ENCODE measurements at places on chromosomes 5 and 9.

DNA sequence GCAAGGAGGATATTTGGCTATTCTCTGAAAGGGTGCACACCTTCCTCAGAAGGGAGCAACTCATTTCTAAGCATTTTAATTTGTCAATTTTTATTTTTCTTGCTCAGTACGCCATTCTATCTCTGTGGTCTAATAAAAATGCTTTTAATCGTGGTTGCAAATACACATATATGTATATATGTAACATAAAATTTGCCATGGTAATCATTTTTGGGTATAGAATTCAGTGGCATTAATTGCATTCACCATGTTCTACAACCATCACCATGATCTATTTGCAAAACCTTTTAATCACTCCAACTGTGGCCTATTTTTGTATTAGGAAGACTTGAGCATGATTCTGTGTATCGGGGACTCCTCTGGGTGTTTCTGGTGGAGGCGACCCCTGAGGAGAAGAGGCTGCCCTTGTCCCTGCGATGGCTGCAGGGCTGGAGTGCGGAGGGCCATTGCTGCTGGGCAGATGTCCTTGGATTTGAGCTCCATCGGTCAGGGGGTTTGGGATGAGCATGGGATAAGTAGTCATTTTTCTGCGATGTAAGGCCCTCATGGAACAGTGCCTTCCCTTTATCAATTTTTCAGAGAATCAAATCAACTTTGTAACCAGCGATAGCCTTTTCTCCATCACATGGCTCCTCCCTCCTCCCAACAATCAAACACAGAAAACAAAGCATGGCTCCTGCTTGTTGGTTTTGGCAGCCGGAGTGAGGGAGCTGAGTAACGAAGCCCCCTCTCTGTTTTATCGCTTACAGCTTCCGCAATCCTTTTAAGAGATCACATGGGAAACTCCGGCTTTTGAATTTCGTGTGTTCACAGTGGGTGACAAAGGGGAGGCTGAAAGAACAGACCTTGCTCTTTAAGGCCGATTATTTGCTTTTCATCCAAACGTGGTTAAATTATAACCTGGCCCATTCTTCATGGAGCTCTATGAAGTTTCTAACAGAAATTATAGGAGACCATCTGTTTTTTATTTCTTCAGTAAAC is 187.3 kb downstream of the TENT4A start:
- H3K36me3 ChIP-seq = no peaks in the 10 kb centered on the region
- no peaks in the 10 kb centered on the region for H3K4me1 ChIP-seq
- no peak overlapping the region for H3K27ac ChIP-seq
- H3K27me3 ChIP-seq = no peaks in the 10 kb centered on the region
- DNase-seq = no peak

- H3K36me3 ChIP-seq = no peaks in the 10 kb centered on the region
- H3K27me3 ChIP-seq = no peaks in the 10 kb centered on the region
- no peak overlapping the region for H3K4me3 ChIP-seq
- no peaks in the 10 kb centered on the region for H3K4me1 ChIP-seq
- H3K27ac ChIP-seq = no peak overlapping the region
Measured at GRCh38 chr5:3994628-3995027, 399.0 kb downstream of the IRX1 start.

DNA sequence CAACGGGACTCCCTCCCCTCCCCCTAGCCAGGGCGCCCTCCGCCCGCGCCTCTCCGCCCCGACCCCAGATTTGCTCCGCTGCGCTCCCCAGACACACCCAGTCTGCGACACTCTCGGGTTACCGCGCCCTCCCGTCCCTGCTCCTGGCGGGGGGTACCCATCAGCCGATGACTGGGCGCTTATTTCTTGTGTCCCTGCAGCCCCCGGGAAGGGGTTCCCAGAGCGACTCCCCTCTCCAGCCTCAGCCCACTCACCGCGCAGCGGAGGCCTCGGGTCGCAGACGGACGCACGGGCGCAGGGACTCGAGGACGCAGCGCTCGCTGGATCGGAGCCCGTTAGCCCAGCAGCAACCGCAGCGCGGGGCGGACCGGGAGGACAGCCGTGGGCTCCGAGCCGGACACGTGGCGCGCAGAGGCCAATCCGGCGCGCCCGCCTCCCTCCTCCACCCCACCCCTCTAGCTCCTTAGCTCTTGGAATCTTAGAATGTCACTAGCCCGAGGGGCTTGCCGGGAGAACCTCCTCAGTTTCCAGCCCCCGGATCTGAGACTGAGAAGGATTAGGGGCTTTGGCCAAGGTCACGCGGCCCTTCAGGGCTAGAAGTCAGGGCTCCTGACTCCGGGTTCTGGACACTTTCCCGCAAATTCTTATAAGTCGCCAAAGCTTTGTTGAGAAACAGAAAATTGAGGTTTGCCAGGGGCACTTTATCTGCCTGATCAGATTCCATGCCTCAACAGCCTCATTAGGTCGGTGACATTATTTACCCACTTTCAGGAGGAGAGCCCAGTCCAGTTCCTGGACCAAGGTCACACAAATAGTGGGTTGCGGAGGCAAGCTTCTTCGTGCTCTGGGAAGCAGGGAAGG is at the start of gene ANXA6:
TSS of gene ANXA6 (minus strand) at position 354 of the 861 bp plus-strand sequence. CDS start 9,878 bp downstream, outside the sequence.
- H3K27ac ChIP-seq = peak within 1 kb of the TSS; percentile 89
- no peaks in the 10 kb centered on the region for H3K36me3 ChIP-seq
- no peaks in the 10 kb centered on the region for H3K27me3 ChIP-seq
- peak within 1 kb of the TSS; percentile 92 for H3K4me3 ChIP-seq
- peak; percentile 84 for DNase-seq

DNA sequence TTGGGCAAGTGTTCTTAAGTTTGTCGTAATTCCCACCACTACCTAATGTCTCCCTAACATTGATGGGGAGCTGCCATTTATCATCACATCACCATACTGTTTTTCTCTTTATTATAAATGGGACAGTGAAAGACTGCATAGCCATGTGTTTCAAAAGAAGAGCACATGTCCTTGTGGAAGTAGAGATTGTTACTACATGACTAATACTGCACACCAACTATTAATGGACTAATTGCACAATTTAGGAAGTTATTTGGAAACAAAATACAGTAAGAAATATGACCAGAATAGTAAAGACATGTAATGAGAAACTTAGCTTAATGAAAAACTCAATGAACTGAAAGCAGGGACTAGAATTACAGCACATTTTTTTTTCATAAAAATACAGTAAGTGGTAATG is 12.0 kb upstream of the ELOVL7 start:
- H3K36me3 ChIP-seq = no peaks in the 10 kb centered on the region
- no peak for DNase-seq
- H3K27me3 ChIP-seq = no peaks in the 10 kb centered on the region
- H3K4me3 ChIP-seq = no peak overlapping the region

GRCh38 chr9:81113453-81114124 is 575.8 kb downstream of the TLE1 start:
- H3K36me3 ChIP-seq = no peaks in the 10 kb centered on the region
- H3K27me3 ChIP-seq = no peaks in the 10 kb centered on the region
- no peak overlapping the region for H3K27ac ChIP-seq
- H3K4me3 ChIP-seq = no peak overlapping the region

DNA sequence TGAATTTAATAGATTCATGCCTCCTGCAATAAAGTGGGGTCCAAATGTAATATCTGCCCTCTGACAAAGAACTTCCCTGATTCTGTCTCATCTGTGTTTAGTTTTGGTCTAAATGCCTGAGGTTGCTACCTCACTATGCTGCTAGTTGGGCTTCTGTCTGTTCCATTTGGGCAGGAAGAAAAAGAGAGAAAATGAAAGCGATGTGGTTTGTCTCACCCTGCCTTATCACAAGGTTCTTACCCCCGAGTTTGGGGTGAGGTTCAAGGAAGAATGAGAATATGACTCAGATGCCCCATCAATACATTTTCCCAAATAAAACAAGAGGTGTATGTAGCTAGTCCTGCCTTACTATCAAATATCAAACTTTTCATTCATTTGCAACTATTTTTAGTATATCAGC is 132.1 kb upstream of the MTAP start:
- H3K27ac ChIP-seq = no peak overlapping the region
- no peaks in the 10 kb centered on the region for H3K27me3 ChIP-seq
- H3K36me3 ChIP-seq = no peaks in the 10 kb centered on the region
- no peak overlapping the region for H3K4me3 ChIP-seq

- H3K4me1 ChIP-seq = no peaks in the 10 kb centered on the region
- H3K4me3 ChIP-seq = no peak overlapping the region
- H3K27me3 ChIP-seq = no peaks in the 10 kb centered on the region
- H3K36me3 ChIP-seq = no peaks in the 10 kb centered on the region
- no peak for DNase-seq
- H3K27ac ChIP-seq = no peak overlapping the region
Measured at GRCh38 chr5:65413822-65414221, 67.9 kb downstream of the ADAMTS6 start.

GRCh38 chr9:131320031-131320685 is 30.6 kb downstream of the PLPP7 start:
- H3K27me3 ChIP-seq = no peaks in the 10 kb centered on the region
- H3K4me1 ChIP-seq = no peaks in the 10 kb centered on the region
- H3K36me3 ChIP-seq = no peaks in the 10 kb centered on the region
- H3K4me3 ChIP-seq = no peak overlapping the region
- DNase-seq = no peak

DNA sequence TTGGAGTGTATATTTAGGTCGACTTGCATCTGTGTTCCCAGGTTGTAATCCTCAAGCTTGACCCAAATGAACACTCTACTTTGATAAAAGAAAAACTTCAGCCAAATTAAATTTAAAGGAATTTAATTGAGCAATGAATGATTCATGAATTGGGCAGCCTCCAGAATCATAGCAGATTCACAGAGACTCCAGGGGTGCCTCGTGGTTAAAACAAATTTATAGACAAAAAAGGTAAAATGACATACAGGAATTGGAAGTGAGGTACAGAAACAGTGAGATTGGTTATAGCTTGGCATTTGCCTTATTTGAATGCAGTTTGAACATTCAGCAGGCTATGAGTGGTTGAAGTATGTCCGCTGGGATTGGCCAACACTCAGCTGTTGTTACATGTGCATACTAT is 21.6 kb upstream of the SPATA31D4 start:
- no peaks in the 10 kb centered on the region for H3K4me1 ChIP-seq
- H3K4me3 ChIP-seq = no peak overlapping the region
- H3K27ac ChIP-seq = no peak overlapping the region
- no peak for DNase-seq
- H3K36me3 ChIP-seq = no peaks in the 10 kb centered on the region

DNA sequence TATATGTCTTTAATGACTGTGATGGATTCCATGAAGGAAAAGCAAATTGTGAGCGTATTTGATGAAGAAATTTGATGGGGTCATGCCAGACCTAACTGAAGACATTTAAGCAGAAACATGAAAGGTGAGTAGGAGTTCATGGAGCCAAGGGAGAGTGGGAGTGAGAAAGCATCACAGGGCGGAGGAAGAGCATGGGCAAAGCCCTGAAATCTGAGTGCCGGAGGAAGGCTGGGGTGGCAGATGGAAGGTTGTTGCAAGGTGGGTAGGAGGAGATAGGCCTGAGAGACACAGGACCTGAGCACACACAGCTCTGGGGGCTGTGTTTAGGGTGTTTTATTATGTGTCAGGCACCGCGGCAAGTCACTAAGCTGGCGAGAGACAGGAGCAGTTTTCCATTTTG is 100.3 kb upstream of the SPOCK1 start:
- H3K27me3 ChIP-seq = no peaks in the 10 kb centered on the region
- H3K36me3 ChIP-seq = no peaks in the 10 kb centered on the region
- H3K27ac ChIP-seq = no peak overlapping the region

GRCh38 chr5:145407300-145408047 is 427.7 kb downstream of the PRELID2 start:
- no peaks in the 10 kb centered on the region for H3K27me3 ChIP-seq
- no peaks in the 10 kb centered on the region for H3K36me3 ChIP-seq
- H3K4me1 ChIP-seq = no peaks in the 10 kb centered on the region
- H3K27ac ChIP-seq = no peak overlapping the region
- DNase-seq = no peak

GRCh38 chr5:171367424-171368370 is 20.0 kb upstream of the NPM1 start:
- no peaks in the 10 kb centered on the region for H3K27me3 ChIP-seq
- no peaks in the 10 kb centered on the region for H3K36me3 ChIP-seq
- no peak for DNase-seq
- no peak overlapping the region for H3K4me3 ChIP-seq
- no peaks in the 10 kb centered on the region for H3K4me1 ChIP-seq

- no peaks in the 10 kb centered on the region for H3K36me3 ChIP-seq
- no peak for DNase-seq
- no peaks in the 10 kb centered on the region for H3K4me1 ChIP-seq
- H3K27ac ChIP-seq = no peak overlapping the region
- H3K27me3 ChIP-seq = no peaks in the 10 kb centered on the region
Measured at GRCh38 chr9:7370381-7370780, 429.2 kb downstream of the DMAC1 start.

GRCh38 chr9:16153221-16153620 is 600.4 kb downstream of the CCDC171 start:
- H3K4me1 ChIP-seq = no peaks in the 10 kb centered on the region
- no peak for DNase-seq
- H3K27me3 ChIP-seq = no peaks in the 10 kb centered on the region
- H3K36me3 ChIP-seq = no peaks in the 10 kb centered on the region
- no peak overlapping the region for H3K27ac ChIP-seq

DNA sequence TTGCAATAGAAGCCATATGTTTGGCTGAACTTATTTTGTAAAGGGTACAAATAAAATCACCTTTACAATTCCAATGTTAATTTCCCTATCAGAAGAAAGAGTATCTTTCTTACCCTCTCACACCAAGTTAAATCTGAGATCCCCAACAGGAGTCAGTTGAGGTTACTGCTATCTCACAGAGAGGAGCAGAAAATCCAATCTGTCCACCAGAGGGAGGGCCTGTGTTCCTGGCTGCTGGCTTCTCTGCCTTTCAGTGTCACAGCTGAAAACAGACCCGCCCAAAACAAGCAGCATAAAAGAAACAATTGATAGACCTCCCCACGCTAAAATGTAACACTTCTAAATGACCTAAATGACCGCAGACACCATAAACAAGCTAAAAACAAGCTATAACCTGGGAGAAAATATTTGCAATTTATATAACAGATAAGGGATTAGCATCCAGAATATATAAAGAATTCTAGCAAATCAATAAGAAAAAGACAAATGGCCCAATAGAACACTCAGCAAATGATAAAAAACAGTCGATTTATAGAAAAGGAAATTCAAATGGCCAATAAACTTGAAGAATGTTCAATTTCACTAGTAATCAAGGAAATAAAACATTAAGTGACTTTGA is 24.5 kb upstream of the MVB12B start:
- no peaks in the 10 kb centered on the region for H3K4me1 ChIP-seq
- no peak overlapping the region for H3K27ac ChIP-seq
- H3K27me3 ChIP-seq = no peaks in the 10 kb centered on the region
- no peak for DNase-seq
- H3K36me3 ChIP-seq = no peaks in the 10 kb centered on the region

DNA sequence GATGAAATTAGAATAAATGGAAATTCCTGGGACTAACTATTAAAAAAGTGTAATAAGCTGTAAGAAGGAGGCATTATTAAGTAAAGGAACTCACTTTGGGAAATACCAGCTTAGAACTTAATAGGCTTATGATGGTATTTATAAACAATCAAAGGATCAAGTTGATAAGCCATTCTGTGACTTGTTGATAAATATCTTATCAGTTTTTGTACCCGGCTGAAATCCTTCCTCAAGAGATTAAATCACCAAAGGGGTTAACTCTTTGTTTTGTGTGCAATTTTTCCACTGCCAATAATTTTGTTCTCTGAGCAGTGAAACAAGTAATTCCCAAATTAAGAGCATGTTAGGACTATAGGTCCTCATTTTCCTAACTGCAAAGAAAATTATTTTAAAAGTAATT is 70.7 kb upstream of the BDP1 start:
- no peaks in the 10 kb centered on the region for H3K4me1 ChIP-seq
- DNase-seq = no peak
- no peaks in the 10 kb centered on the region for H3K27me3 ChIP-seq
- H3K36me3 ChIP-seq = no peaks in the 10 kb centered on the region
- no peak overlapping the region for H3K4me3 ChIP-seq

All from breast epithelium (tissue), 4 donors.